CD4-positive, alpha-beta T cell (primary cell): ENCODE measurements at places on chromosomes 6 and 20. TPM values are rescaled to one million over a fixed set of nuclear protein-coding genes. Genes with fewer than 3 reads are reported as not detected.

GRCh38 chr6:133710826-133711225 is 178.1 kb upstream of the TCF21 start:
- DNase-seq: no peak

- no peak for DNase-seq
These were observed 193.8 kb downstream of the DHX35 start for GRCh38 chr20:39155971-39156370.

- no peak for DNase-seq
These were observed 25.8 kb downstream of the B4GALT5 start for GRCh38 chr20:49687595-49688567.

The SPATS1 gene
- total RNA-seq: not detected

The GSTA3 gene
- not detected for total RNA-seq

DNA sequence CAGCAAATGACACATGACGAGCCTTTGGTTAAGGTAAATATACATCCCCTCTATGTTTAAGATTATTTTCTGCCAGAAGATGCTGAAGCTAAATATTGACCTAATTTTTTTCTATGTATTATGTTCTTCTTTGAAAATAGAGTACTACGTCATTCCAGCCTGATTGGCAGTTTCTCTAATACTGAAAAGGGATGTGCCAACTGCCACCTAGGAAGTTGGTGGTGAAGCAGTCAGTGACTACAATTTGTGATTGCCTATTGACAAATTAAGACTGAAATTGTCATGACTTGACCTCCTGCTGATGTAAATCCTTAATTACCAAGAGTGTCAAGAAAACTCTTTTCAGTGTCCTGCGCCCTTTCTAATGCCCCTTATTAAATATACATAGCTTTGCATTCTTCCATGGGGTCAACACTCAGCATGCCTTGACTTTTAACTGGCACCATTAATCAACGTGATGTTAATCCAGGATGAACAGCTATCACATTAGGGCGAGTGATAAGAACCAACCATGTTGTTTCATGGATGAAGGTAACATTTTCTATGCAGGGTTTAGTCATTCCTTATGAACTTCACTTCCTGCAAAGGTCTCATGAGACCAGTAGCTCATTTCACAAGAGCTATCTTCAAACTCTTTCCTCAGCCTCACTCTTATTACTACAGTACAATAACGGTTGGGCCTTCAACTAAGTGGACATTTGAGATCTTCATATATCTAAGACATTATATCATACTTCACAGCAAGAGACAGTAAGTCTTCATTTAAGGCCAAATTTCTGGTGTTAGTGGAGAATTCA is 22.5 kb upstream of the SGK1 start:
- no peak for DNase-seq

- DNase-seq: no peak
These were observed 929.3 kb upstream of the MAN1A1 start for GRCh38 chr6:120278689-120279396.

DNA sequence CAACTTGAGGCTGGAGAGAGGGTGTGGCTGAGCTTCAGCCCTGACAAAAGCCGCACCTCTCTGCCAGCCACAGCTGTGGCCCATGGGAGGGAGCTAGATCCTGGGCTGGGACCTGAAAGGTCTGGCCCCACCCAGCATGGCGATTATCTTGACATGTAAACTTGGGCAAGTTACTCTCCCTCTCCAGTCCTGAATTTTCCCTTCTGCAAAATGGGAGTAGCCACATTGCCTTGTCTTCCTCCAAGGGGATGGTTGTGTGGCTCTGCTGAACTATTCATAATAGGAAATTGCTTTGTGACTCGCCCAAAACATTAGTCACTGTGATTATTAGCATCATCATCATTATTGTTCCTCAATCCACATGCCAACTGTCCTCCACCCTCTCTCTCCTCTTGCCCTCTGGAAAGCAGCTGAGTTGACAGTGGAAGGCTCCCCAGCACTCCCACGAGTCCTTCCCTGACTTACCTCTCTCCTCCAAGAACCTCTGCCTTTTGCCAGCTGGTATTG is 23.0 kb upstream of the RBPJL start:
- DNase-seq: no peak

The SHLD1 gene
- total RNA-seq: 7.0 TPM

The TOX2 gene
- total RNA-seq: 3.9 TPM

DNA sequence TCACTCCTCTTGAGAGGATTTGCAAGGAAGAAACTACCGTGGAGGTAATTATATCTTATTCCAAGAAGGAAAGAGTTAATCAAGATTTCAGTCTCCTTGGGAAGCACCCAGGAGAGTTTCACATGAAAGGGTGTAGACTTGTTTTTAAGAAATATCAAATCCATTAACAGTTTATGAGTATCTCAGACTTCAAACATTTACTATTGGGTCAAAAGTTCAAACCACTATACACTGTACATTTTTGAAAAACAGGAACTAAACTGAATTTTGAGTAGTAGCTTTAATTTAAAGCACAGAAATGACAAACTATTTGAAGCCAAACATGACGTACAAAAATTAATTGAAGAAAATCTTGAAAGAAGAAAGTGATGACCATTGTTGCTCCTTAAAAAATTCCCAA is 164.0 kb downstream of the FOXC1 start:
- no peak for DNase-seq

The CAP2 gene
- total RNA-seq: not detected

DNA sequence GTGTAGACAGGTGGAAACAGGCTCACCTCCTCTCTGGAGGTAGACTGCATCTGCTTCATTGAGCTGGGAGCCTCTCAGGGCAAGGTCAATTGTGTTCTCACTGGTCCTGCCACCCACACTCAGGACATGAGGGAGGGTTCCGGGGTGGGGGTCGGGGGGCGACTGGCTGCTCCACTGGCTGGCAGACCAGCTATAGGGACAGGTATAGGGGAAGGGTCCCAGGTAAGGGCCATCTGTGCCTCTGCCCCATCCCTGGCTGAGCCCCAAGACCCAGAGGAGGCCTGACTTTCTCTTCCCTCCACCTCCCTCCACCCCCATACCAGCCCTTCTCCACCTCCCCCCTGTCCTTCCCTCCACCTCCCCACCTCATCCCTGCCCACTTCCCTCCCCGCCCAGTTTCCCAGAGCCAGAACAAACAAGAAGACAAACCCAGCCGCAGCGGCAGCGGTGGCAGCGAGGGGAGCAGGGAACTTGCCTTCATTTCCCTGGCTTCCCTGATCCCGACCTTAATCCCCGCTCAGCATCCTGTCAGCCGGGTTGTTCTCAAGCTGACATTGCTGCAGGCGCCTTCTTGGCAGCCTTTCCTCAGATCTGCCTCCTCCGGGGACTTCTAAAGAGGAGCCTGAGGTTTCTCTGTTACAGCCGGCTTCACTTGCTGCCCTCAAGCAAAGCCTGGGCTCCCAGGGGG is 18.3 kb upstream of the FOXP4 start:
- no peak for DNase-seq

- DNase-seq: no peak
These were observed 1.4 kb downstream of the RAET1E start for GRCh38 chr6:149896491-149896890.

The MCCD1 gene
- total RNA-seq: not detected

The WASF1 gene
- total RNA-seq: 0.22 TPM
